Fibroblast of the aortic adventitia (primary cell): ENCODE measurements at places on chromosomes 6 and 20. TPM values are rescaled to one million over a fixed set of nuclear protein-coding genes. Genes with fewer than 3 reads are reported as not detected.

DNA sequence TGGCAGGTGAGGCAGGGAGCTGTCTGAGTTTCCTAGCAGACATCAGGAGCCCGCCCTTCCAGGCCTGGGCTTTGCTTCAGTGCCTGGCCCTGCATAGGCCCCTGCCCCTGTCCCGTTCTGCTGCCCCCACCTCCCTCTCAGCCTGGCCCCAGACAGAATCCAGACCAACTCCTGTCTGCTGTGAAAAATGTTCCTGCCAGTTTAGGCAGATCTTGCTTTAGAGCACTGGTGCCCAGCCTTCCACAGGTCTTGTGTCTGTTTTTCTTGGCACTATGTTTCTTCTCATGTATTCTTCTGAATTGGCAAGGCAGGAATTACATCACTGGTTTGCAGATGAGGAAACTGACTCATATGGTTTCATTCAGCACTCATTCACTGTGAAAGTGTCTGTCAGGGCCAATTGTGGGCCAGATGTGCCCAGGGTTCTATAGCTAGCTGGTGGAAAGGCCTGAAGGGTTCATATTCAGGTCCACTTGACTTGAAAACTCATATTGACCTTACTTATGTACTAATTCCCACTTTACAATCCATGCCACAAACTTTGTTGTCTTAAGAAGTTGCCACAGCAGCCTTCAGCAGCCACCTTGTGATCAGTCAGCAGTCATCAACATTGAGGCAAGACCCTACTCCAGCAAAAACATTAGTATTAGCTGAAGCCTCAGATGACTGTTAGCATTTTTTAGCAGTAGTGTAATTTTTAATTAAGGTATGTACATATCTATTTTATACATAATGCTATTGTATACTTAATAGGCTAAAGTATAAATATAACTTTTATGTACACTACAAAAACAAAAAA, 40.5 kb downstream of the HLA-F start:
- peak; percentile 90 for DNase-seq

DNA sequence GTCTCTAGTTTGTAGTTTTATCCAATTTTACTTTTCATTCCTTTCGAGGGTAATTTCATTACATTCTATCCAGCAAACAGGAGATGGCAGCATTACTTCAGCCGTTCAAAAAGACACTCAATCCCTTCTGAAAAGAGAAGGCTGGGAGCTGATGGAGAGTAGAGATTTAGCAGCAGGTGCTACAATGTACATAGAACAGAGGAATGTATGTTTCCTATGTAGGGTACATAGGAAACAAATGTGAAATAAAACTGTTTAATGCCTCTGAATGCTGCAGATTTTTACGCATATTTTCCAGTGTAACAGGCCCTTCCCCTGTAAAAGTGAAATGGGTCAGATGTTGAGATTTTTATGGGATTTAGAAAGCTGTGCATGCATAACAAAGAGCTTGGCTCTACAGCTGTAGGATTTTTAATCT, 16.0 kb downstream of the RPS12 start:
- peak; percentile 37 for DNase-seq

DNA sequence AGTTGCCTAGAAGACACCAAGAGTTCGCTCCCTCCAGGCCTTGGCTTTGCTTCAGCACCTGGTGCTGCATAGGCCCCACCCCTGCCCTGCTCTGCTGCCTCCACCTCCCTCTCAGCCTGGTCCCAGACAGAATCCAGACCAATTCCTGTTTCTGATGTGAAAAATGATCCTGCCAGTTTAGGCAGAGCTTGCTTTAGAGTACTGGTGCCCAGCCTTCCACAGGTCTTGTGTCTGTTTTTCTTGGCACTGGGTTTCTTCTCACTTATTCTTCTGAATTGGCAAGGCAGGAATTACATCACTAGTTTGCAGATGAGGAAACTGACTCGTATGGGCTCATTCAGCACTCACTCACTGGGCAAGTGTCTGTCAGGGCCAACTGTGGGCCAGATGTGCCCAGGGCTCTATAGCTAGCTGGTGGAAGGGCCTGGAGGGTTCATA, 53.0 kb downstream of the HLA-A start:
- peak; percentile 45 for DNase-seq

- peak; percentile 72 for DNase-seq
These were observed 3.6 kb downstream of the BEND6 start for GRCh38 chr6:56958481-56958880.

DNA sequence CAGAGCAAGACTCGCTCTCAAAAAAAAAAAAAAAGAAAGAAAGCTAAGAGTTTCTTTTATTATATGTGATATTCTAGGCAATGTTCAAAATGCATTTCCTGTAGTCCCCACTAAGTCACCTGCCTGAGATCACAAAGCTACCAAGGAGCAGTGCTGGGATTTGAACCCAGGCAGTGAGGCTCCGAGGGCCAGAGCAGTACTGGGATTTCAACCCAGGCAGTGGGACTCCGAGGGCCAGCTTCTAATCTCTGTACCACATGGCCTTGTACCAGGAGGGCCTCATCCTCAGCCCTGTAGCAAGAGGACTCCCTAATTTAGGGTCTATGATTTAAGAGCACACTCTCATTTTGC, 39.7 kb downstream of the ZMYND8 start:
- DNase-seq = no peak

DNA sequence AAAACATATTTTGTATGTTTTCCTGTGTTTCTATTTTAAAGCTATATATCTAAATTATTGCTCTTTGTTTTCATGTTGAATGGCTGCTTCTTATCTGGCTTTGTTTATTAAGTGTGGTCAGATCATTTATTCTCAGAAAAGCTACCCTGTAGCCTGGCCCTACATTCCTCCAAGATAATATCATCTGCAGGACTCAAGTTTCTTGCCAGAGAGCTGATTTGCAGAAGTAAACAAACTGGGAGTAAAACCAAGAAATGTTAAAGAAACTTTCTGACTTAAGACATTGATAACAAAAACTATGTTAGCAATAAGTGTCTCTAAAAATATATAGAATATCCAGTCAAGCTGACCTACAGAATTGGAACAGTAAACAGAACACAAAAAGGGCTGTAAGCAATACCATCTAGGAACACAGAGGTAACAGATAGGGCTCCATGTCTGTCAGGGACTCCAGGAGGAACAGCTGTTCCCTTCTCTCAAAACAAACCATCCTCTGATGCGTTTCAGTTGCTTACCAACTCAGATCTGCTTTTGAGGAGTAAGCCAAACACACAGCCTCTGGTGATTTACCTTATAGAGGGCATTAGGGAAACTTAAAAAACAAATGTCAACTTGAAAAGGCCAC, 17.5 kb upstream of the CEP85L start:
- DNase-seq = peak; percentile 74

- peak; percentile 45 for DNase-seq
These were observed 8.1 kb downstream of the NEDD9 start for GRCh38 chr6:11224252-11224965.

GRCh38 chr20:54344832-54345231, 130.6 kb upstream of the DOK5 start:
- DNase-seq = no peak

GRCh38 chr20:9742821-9743220, 96.1 kb downstream of the PAK5 start:
- no peak for DNase-seq

- no peak for DNase-seq
These were observed 120.2 kb upstream of the MLN start for GRCh38 chr6:33923857-33924514.

GRCh38 chr6:39657355-39658135, 67.7 kb downstream of the KIF6 start:
- no peak for DNase-seq

- DNase-seq = peak; percentile 49
These were observed 197.7 kb downstream of the BCAS1 start for GRCh38 chr20:53872561-53873229.

- peak; percentile 70 for DNase-seq
These were observed 413.0 kb downstream of the BMP2 start for GRCh38 chr20:7180256-7181045.

ULBP1 gene
- total RNA-seq = 0.65 and 1.7 TPM in 2 replicates

CLVS2 gene
- not detected in 2 replicates for total RNA-seq

ZBP1 gene
- total RNA-seq = not detected in 2 replicates

CRISP2 gene
- not detected in 2 replicates for total RNA-seq
